ENCODE measurements at places on chromosomes 7 and 10.

GRCh38 chr7:16880554-16880953, 1.2 kb downstream of the AGR3 start:
- no peak for DNase-seq

- no peak for DNase-seq
Measured at GRCh38 chr7:14229047-14229446, 239.6 kb upstream of the ETV1 start.

DNA sequence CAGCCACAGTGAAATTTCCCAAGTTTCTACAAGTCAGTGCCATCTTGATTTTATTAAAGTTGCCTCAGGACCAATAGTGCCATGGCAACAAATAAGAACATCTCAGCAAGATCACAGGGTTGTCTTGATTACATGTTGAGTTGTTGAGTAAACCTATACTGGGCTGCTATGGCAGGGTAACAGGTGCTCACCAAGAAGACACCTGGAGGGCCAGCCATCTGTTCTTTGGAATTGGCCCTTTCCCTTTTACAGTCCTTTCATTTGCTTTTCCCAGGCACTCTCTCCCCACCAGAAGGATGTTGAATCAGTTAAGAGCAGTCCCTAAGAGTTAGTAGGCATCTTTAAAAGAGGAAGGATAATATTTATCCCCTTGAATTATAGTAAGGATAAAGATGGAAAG, 582.0 kb downstream of the TNS3 start:
- DNase-seq, result no peak

DNA sequence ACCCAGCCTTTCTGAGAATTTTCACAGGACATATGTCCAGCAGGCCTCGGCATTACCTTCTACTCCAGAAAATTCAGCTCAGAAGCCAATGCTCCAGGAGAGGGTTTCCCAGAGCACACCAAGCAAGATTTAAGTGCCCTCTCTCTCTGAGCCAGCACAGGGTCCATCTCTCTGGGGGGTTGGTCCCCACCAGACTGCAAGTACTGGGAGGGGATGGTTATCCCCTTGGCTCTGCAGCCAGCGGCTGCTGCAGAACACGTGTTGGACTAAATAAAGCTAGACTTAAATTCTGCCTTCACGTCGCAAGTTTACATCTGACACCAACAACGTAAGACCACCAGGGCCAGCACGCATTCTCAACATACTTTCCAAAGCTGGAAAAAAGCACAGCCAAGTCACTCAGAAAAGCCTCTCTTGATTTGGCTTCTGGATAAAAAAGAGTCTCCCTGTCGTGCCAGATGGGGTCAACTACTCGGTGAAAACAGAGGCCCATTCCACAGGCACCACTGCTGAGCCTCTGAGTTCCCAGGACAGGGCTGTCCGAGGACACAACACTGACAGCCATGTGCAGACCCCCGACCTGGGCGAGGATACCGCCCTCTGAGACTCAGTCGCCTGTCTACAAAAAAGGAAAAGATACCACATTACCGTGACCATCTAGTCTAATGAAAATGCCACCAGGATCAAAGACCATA, 77.3 kb downstream of the CTBP2 start:
- no peak for DNase-seq

- no peak for DNase-seq
Measured at GRCh38 chr10:69769395-69769992, 32.2 kb upstream of the COL13A1 start.

- DNase-seq, result no peak
Measured at GRCh38 chr10:69394020-69394419, 22.7 kb downstream of the TACR2 start.

- DNase-seq, result no peak
Measured at GRCh38 chr10:3421537-3422257, 249.1 kb upstream of the PITRM1 start.

DNA sequence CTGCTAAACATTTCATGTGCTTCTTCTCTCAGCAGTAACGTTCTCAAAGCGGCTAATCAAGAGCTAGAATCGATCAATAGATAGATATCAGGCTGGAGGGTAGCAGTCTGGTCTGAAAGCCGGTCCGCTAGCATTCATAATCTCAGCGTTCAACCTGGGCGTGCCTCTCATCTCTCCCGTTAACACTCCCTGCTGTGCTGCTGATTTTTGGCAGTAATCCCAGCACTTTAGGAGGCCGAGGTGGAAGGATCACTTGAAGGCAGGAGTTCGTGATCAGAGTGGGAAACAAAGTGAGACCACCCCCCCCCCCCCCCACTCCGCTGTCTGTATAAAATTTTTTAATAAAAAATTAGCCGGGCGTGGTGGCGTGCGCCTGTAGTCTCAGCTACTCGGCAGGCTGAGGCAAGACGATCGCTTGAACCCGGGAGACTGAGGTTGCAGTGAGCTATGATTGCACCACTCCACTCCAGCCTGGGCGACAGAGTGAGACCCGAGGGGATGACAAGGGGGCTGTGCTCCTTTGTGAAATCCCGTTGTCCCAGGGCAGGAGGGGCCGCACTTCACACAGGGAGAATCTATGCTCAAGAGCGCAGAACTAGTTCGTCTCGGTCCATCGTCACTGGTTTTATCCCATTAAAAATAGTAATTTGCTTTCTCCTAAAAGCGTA, 624 bp upstream of the CEP55 start:
- DNase-seq, result peak; percentile 6

- no peak for DNase-seq
Measured at GRCh38 chr10:88802523-88803285, at the start of gene LIPM. TSS of gene LIPM (plus strand) at chr10:88802730. CDS start at chr10:88802897, 167 bp downstream.

DNA sequence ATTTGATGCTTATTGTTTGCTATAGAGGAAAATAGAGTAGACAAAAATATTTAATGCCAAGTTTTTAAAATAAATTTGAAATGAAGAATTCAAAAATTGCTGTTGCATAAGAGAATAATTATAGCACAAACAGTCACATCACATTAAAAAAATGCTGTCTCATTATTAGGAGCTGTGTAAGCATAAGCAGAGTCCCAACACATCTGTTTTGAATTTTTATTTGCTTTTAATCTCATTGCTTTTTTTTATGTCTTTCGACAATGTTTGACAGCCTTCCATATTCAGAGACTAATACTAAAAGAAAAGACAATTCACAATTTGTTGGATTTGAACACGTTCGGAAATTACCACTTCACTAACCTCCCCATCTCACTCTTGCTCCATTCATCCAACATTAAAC, 143.5 kb downstream of the TFPI2 start:
- DNase-seq, result no peak
